CD8-positive, alpha-beta memory T cell (primary cell): ENCODE measurements at places on chromosomes 13 and 19. TPM values are rescaled to one million over a fixed set of nuclear protein-coding genes. Genes with fewer than 3 reads are reported as not detected.

DNA sequence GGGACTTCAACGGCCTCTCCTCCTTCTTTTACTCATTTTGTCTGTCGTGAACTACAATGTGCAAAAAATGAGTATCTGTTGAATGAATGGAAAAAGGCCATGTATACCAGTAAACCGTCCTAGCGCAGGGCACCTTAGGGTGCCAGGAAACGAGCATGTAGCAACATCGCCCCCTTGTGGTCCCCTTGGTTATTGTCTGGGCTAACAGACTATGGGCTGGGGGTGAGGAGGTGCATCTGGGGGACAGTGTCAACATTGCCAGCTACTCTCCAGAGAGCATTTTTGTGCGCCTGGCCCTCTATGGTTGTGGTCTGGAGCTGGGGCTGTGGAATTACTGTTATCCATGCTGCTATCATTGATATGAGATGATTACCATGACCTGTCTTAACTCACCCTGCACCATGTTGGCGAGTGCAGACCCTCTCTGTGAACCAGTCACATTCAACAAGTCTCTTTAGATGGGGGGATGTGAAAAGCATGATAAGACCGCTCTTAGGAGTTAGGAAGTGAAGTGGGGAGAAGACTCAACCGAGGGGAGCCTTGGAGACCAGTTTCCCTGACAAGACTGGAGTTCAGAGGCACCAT is 22.8 kb upstream of the SIGLEC11 start:
- peak; percentile 52 for DNase-seq
- H3K27ac ChIP-seq, result no peak overlapping the region
- H3K27me3 ChIP-seq, result no peaks in the 10 kb centered on the region

DNA sequence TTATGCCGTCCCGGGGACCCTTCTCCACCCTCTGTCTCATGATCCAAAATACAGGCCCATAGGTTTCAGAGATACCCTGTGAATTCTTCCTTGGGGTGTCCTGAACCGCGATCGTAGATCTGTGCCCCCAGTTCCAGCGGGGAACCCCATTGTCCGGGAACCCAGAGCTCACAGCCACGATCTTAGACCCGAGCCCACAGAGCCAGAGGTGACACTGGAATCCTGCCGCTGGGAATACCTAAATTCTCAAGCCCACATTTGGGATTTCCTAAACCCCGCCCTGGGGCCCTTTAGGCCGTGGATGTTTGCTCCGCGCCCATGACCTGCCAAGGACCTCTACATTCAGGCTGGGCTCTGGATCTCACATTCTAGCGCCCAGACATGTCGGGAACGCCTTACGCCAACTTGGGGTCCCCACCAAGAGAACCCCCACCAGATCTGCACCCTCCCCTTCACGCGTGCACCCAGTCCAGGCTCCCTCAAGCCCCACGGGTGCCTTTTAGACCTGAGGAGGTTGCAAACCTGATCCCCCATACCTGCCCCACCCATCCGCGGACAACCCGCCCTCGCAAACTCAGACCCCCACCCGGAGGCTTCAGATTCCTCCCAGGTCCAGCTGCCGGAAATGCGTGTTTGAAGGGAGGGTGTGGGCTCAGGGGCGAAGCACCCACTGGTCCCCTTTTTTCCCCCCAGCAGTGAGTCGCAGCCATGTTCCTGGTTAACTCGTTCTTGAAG is 605 bp downstream of the CAPNS1 start:
- peaks cover 9% of the 10 kb centered on the region for H3K4me1 ChIP-seq
- peak overlapping the region; percentile 98 for H3K4me3 ChIP-seq
- H3K27ac ChIP-seq, result peak overlapping the region; percentile 91
- H3K27me3 ChIP-seq, result no peaks in the 10 kb centered on the region
- H3K36me3 ChIP-seq, result peaks cover 16% of the 10 kb centered on the region

DNA sequence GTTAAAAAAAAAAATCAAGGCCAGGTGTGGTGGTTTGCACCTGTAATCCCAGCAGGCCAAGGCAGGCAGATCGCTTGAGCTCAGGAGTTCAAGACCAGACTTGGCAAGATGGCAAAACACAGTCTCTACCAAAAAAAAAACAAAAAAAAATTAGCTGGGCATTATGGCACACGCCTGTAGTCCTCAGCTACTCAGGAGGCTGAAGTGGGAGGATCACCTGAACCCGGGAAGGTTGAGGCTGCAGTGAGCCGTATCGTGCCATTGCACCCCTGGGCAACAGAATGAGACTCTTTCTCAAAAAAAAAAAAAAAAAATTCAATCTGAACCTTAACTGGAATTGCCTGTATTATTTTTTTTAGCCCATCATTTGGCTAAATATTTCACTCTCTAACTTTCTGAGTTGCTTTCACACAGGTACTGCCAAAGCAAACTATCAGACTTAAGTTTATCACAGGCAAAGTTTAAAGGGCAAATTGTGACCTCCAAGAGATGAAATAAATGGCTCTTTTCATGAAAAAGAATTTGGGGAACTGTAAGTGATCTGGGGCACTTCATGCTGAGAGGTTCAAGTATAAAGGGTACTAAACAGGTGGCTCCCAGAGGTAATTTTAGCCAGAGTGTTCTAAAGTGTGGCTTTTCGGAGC is 14.7 kb upstream of the SLC25A30 start:
- no peaks in the 10 kb centered on the region for H3K36me3 ChIP-seq
- H3K27me3 ChIP-seq, result no peaks in the 10 kb centered on the region
- no peak for DNase-seq
- no peaks in the 10 kb centered on the region for H3K4me1 ChIP-seq
- H3K27ac ChIP-seq, result no peak overlapping the region

GRCh38 chr19:51681286-51681941 is 11.7 kb upstream of the SPACA6 start:
- H3K36me3 ChIP-seq, result no peaks in the 10 kb centered on the region
- no peak for DNase-seq
- H3K4me3 ChIP-seq, result no peak overlapping the region
- no peaks in the 10 kb centered on the region for H3K27me3 ChIP-seq
- peaks cover 11% of the 10 kb centered on the region for H3K4me1 ChIP-seq

- H3K27ac ChIP-seq, result no peak overlapping the region
- H3K4me1 ChIP-seq, result no peaks in the 10 kb centered on the region
- DNase-seq, result no peak
Observed at GRCh38 chr13:74784959-74785358, 650.8 kb upstream of the KLF12 start.

DNA sequence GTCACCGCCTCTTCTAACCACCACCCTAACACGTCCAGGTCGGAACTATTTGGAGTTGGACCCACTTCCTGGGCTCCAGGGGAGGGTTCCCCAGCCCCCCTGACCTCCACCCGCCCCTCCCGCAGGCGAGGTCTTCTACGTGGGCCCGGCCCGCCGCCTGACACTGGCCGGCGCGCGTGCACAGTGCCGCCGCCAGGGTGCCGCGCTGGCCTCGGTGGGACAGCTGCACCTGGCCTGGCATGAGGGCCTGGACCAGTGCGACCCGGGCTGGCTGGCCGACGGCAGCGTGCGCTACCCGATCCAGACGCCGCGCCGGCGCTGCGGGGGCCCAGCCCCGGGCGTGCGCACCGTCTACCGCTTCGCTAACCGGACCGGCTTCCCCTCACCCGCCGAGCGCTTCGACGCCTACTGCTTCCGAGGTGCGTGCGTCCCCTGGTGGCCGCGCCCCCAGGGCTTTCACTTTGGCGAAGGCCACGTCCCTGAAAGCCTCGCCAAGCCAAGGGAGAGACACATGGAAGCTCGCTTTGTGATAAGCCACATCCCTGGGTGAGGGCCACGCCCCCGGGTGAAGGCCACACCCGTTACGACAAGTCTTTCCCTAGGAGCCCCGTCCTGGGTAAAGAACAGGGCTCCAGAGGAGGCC is 13.2 kb downstream of the NCAN start:
- peaks cover 9% of the 10 kb centered on the region for H3K4me1 ChIP-seq
- H3K4me3 ChIP-seq, result peak overlapping the region; percentile 65
- H3K27me3 ChIP-seq, result no peaks in the 10 kb centered on the region
- H3K27ac ChIP-seq, result peak overlapping the region; percentile 31
- DNase-seq, result peak; percentile 63

- no peak overlapping the region for H3K27ac ChIP-seq
- DNase-seq, result no peak
- no peaks in the 10 kb centered on the region for H3K4me1 ChIP-seq
- no peaks in the 10 kb centered on the region for H3K27me3 ChIP-seq
- H3K36me3 ChIP-seq, result no peaks in the 10 kb centered on the region
- H3K4me3 ChIP-seq, result no peak overlapping the region
Observed at GRCh38 chr19:19849056-19849455, 16.6 kb upstream of the ZNF253 start.

DNA sequence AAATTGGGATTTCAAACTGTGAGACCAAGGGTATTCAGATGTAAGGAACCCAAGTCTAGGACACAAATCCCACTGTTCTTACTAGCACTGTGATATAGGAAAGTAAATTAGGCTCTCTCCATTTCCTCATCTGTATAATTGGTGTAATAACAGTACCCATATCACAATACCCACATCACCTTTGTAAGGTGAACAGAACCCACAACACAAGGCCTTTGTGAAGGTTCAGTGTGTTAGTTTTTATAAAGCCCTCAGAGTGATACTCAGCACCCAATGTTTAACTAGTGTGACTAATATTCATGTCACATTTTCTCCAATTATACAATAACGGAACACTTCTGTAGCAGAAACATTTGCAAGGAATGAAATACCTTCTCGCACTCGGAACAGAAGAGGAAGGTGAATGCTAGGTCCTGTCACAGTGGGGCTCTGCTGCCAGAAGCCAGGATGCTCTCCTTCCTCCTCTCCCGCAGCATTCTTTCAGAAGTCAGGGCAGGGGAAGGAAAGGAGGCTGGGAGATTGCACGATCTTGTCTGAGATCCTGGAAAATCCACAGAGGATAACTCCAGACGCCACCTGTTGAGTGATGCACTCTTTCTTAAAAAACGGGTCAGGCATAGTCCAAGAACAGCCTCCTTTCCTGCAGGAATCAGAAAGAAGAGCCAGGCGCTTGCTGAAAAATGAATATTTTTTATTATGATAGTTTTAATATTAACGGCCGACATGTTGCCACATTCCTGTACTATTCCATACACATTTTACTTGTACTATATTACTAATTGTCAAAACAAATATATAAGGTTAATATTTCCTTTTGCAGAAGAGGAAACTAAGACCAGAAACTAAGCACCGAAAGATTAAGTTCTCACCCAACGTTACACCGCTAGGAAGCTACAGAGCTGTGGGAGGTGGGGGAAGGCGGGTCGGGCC is 762 bp downstream of the ZNF45 start:
- peak overlapping the region; percentile 73 for H3K4me3 ChIP-seq
- H3K27ac ChIP-seq, result peak overlapping the region; percentile 77
- H3K4me1 ChIP-seq, result peaks cover 13% of the 10 kb centered on the region

DNA sequence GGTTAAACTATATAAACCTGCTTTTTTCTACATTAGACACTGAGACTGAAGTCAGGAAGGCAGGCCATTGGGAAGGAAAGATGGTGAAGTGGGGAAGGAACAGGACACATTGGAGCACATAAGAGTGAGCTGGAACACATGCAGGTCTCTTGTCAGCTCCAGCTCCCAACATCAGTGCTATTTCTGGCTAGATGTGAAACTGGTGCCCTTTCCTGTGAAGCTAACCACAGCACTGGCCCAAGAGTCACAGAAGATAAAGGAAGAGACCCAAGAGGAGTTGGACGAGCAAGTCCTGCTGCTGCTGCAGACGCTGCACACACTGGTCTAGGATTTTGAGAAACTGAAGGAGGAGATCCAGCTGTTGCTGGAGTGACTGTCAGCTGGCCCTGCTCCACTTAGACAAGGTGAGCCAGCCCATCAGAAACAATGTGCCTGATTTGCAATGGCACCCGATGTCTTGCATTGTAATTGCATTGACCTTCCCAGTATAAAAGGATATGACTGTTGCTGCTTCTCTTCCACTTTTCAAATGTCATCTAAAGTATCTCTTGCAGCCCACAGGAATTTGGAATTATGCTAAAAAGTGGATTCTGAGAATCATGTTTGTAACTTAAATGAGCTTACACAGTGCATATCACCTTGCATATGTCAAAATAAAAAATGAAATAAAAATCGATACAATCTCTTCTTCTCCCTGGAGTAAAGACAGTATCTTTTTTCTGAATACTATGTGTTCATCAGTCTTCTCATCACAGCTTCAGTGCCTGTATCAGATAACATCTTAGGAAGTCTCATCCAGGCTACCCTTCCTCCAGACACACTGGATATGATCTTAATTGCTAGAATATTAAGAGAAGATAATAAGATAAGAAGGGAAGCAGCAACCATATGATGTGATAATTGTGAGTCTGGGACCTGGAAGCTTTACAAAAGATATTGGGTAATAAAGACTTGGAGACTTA is 230.7 kb upstream of the SPRY2 start:
- no peaks in the 10 kb centered on the region for H3K27me3 ChIP-seq
- DNase-seq, result no peak
- no peak overlapping the region for H3K27ac ChIP-seq
- no peak overlapping the region for H3K4me3 ChIP-seq
- H3K36me3 ChIP-seq, result no peaks in the 10 kb centered on the region

GRCh38 chr19:3178973-3179738 is 587 bp downstream of the S1PR4 start:
- peaks cover 7% of the 10 kb centered on the region for H3K36me3 ChIP-seq
- no peak for DNase-seq
- peaks cover 45% of the 10 kb centered on the region for H3K4me1 ChIP-seq
- no peaks in the 10 kb centered on the region for H3K27me3 ChIP-seq
- peak overlapping the region; percentile 73 for H3K27ac ChIP-seq
- peak overlapping the region; percentile 94 for H3K4me3 ChIP-seq

DNA sequence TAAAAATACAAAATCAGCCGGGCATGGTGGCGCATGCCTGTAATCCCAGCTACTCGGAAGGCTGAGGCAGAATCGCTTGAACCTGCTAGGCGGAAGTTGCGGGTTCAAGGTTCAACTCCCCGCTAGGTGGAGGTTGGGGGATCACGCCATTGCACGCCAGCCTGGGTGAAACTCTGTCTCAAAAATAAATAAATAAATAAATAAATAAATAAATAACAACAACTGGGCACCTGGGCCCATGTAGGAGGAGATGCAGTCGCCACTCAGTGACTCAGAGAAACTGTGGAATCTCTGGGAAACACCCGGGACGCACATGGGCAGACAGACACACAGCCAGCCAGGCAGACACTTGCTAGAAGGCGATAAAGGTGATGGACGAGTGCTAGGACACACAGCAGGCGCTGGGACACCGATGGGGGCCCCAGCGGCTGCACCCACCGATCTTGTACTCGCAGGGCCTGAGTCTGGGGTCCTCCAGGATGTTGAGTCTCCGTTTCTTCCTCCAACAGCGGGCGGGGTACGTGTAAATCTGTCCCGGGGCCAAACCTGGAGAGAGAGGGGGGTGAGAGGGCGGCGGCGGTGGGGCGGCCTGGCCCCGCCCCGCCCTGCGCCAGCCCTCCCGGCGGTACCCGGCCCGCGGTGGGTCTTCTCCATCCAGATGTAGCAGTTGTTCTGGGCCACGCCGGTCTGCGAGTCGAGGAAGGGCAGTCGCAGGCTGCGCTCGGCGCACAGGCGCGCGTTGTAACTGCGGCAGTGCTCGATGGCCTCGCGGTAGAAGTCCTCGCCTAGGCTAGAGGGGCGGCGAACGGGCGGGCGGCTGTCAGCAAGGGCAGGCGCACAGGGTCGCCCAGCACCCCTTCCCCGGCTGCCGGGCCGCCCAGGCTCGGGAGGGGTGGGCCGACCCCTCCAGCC is 1.8 kb downstream of the DPF1 start:
- H3K27me3 ChIP-seq, result peaks cover 35% of the 10 kb centered on the region
- no peak for DNase-seq
- H3K4me3 ChIP-seq, result no peak overlapping the region
- no peaks in the 10 kb centered on the region for H3K36me3 ChIP-seq
- H3K27ac ChIP-seq, result no peak overlapping the region

NACC1 gene
- 3.9 TPM for polyA plus RNA-seq

MBD3L3 gene
- not detected for polyA plus RNA-seq

ZNF222 gene
- polyA plus RNA-seq, result 3.2 TPM

ZNF468 gene
- 26.5 TPM for polyA plus RNA-seq

LYL1 gene
- 4.1 TPM for polyA plus RNA-seq

ATXN8OS gene
- polyA plus RNA-seq, result not detected

ZNF575 gene
- polyA plus RNA-seq, result 2.6 TPM

CEACAM8 gene
- not detected for polyA plus RNA-seq
